Fibroblast of the aortic adventitia (primary cell): ENCODE measurements at places on chromosomes 1 and 21. TPM values are rescaled to one million over a fixed set of nuclear protein-coding genes. Genes with fewer than 3 reads are reported as not detected.
A peak's percentile ranks its signal among the peaks of the same experiment; 100 is the strongest.

- no peak for DNase-seq
These were observed 235.2 kb downstream of the TRABD2B start for GRCh38 chr1:47761974-47762373.

- DNase-seq, result peak; percentile 96
These were observed 2.1 kb downstream of the EVA1B start for GRCh38 chr1:36321119-36321951.

GRCh38 chr1:157961805-157962762 lies 31.4 kb upstream of the KIRREL1 start:
- DNase-seq, result peak; percentile 72

GRCh38 chr1:243548516-243548915 lies 292.7 kb downstream of the SDCCAG8 start:
- DNase-seq, result no peak

DNA sequence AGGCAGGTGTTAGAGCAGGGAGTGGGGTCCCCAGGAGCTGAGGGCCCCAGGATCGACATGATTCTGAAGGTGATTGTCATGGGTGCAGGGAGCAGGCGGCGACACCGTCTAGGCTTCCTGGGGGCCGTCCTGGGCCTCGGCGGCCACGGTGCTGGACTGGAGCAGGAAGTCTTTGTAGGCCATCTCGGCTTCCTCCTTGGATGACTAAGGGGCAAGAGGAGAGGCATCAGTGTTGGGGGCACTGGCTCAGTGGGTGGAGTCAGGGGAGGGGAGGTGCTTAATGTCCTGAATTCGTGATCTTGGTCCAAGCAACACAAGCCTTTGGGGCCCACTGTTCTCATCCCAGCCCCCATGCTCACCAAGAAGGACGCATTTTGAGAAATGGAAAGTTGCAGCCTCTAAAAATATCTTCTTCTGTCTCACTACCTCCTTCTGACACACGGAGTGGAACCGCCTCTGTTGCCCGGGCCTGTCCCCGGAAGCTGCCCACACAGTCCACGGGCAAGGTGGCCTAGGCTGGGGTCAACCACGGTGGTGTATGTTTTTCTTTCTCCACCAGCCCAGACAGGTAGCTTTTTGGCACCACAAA lies 8.6 kb upstream of the FCMR start:
- DNase-seq, result no peak

- DNase-seq, result peak; percentile 11
These were observed 38.6 kb downstream of the EIF2B3 start for GRCh38 chr1:44947774-44948311.

- DNase-seq, result no peak
These were observed 56.0 kb upstream of the GCLM start for GRCh38 chr1:93965256-93965655.

DNA sequence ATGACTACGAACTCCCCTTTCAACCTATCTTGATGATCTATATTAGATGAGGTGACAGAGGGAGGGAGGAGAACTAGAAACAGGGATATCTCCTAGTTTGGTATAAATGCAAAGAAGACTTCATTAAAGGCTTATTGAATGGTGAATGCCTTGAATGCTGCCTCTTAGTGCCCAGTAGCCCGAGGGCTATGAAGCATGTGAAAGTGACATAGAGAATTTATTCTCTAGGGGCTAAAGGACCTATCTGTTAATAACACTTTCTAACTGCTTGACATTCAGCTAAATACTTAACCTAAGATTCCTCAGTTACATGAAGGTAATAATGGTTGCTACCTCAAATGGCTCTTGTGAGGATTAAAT lies 764.1 kb downstream of the LTN1 start:
- DNase-seq, result no peak

DNA sequence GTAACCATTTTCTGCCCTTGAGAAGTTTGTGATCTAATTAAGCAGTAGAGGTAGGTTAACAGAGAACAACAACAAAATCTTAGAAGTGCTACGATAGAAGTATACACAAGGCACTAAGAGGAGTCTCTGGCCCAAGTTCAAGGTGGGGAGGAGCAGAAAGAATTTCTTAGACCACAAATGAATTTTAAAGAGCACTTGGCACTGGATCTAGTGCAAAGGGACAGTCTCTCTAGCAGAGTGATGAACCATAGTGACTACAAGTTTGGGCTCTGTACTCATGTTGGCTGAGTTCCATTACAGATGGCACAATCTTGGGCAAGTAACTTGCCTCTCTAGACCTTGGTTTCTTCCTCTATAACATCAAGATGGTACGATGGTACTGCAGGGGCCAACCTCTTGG lies 33.3 kb upstream of the PIGC start:
- DNase-seq, result no peak

Gene KRTAP8-1
- total RNA-seq, result not detected in 2 replicates

Gene PPIAL4G
- total RNA-seq, result not detected in 2 replicates
